Glutamatergic neuron (in vitro differentiated cells): ENCODE measurements at places on chromosomes 1 and 21. TPM values are rescaled to one million over a fixed set of nuclear protein-coding genes. Genes with fewer than 3 reads are reported as not detected.
A peak's percentile ranks its signal among the peaks of the same experiment; 100 is the strongest.

- H3K27me3 ChIP-seq = no peaks in the 10 kb centered on the region
- peaks cover 21% of the 10 kb centered on the region for H3K36me3 ChIP-seq
- H3K27ac ChIP-seq = no peak overlapping the region
- H3K4me3 ChIP-seq = no peak overlapping the region
- peaks cover 11% of the 10 kb centered on the region for H3K4me1 ChIP-seq
Measured at GRCh38 chr21:32325706-32326105, 27.1 kb downstream of the MRAP start.

- no peak for DNase-seq
- peaks cover 6% of the 10 kb centered on the region for H3K36me3 ChIP-seq
- no peak overlapping the region for H3K4me3 ChIP-seq
- no peak overlapping the region for H3K27ac ChIP-seq
- no peaks in the 10 kb centered on the region for H3K4me1 ChIP-seq
- no peaks in the 10 kb centered on the region for H3K27me3 ChIP-seq
Measured at GRCh38 chr1:183764981-183765380, 39.9 kb upstream of the RGL1 start.

GRCh38 chr1:203629507-203630082 lies 3.0 kb downstream of the ATP2B4 start:
- peaks cover 40% of the 10 kb centered on the region for H3K4me1 ChIP-seq
- H3K27me3 ChIP-seq = peaks cover 6% of the 10 kb centered on the region
- peak overlapping the region; percentile 92 for H3K4me3 ChIP-seq
- H3K27ac ChIP-seq = peak overlapping the region; percentile 52
- no peaks in the 10 kb centered on the region for H3K36me3 ChIP-seq

GRCh38 chr1:109391626-109392025 lies 6.1 kb downstream of the SORT1 start:
- no peak overlapping the region for H3K4me3 ChIP-seq
- no peaks in the 10 kb centered on the region for H3K36me3 ChIP-seq
- no peak for DNase-seq
- H3K27ac ChIP-seq = no peak overlapping the region
- H3K27me3 ChIP-seq = peaks cover 2% of the 10 kb centered on the region

GRCh38 chr1:219081943-219082925 lies 91.4 kb upstream of the LYPLAL1 start:
- H3K27ac ChIP-seq = no peak overlapping the region
- H3K27me3 ChIP-seq = no peaks in the 10 kb centered on the region
- no peak overlapping the region for H3K4me3 ChIP-seq
- DNase-seq = no peak

DNA sequence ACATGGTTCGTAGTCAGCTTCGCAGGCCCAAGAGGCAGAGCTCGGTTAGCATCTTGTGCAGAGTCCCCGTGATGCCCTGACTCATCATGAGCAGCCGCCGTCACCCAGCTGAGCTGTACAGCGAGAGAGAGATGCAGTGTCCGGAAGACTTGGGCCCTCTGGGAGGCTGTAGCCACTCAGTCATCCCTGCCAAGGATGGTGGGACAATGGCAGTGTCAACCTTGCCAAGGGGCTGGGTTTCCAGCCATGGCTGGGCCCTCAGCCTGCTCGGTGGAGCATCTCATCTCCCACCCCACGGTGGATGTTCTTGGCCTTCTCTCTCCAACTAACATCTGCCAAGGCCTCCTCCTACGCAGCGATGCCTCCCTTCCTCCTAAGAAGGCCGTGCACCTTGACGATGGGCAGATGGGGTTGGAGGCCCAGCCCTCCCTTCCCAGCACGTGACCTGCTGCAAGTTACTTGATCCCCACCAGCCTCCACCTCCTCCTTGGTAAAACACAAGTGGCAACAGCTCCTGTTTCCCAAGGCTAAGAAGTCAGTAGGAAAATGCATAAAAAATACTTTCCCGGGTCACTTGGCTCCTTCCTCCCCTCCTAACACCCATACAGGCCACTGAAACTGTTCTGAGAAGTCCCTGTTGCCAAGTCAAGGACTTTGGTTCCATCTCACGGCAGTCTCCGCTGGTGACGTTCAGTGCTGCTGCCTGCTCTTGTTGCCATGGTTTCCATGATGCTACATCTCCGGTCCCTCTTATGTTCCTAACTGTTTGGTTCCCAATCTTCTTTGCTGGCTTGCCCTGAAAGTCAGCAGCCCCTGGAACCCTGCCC lies 384.7 kb upstream of the VAMP3 start:
- peaks cover 24% of the 10 kb centered on the region for H3K4me1 ChIP-seq
- no peak for DNase-seq
- peak overlapping the region; percentile 79 for H3K27ac ChIP-seq
- H3K36me3 ChIP-seq = no peaks in the 10 kb centered on the region
- H3K4me3 ChIP-seq = peak overlapping the region; percentile 42

PDC gene
- total RNA-seq = not detected

DNA sequence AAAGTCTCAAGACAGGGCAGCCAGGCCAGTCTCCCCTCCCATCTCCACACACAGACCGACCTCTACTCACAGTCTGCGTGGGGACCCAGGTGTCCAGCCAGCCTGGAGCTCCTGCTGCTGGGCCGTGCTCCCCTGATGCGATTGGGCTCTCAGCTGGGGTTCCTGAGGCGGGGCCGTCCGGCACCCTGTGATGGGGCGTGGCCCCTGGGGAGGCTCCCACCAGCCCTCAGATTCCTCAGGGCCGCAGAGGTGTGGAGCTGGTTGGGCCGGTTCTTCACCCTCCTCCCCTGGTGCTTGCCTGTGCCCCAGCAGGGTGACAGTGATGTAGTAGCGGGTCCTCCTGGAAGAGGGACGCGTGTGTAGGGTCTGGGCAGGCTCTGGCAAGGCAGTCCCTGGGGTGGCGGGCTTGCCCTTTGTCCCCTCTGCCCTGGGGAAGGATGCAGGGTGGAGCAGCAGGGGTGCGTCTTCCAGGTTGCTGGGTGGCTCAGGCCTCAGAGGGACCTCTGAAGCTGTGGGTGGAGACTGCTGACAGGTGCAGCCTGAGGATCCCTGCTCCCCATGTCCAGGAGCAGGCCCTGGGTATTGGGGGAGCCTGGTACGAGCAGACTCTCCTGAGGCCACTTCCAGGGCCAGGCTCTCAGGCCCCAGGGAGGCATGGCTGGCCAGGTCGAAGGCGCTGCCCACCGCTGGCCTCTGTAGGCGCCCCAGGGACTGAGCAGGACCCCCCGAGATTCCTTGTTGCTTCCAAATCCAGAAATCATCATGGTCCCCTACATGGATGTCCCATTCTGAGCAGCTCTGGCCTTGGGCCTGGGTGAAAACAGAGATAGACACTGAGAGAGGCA lies at the start of gene CRYBG2:
TSS of gene CRYBG2 (minus strand) at position 155 of the 845 bp plus-strand sequence. CDS start 7,473 bp downstream, outside the sequence.
- DNase-seq = no peak
- peaks cover 4% of the 10 kb centered on the region for H3K27me3 ChIP-seq
- no peak within 1 kb of the TSS for H3K4me3 ChIP-seq
- H3K36me3 ChIP-seq = no peaks in the 10 kb centered on the region
- H3K4me1 ChIP-seq = peaks cover 5% of the 10 kb centered on the region

- peaks cover 10% of the 10 kb centered on the region for H3K27me3 ChIP-seq
- H3K4me1 ChIP-seq = peaks cover 17% of the 10 kb centered on the region
- H3K27ac ChIP-seq = peak overlapping the region; percentile 79
- no peak for DNase-seq
- H3K4me3 ChIP-seq = peak overlapping the region; percentile 42
Measured at GRCh38 chr1:21666576-21667320, 2.4 kb downstream of the RAP1GAP start.

ANGPTL3 gene
- total RNA-seq = not detected

CYP4Z1 gene
- total RNA-seq = not detected

DNA sequence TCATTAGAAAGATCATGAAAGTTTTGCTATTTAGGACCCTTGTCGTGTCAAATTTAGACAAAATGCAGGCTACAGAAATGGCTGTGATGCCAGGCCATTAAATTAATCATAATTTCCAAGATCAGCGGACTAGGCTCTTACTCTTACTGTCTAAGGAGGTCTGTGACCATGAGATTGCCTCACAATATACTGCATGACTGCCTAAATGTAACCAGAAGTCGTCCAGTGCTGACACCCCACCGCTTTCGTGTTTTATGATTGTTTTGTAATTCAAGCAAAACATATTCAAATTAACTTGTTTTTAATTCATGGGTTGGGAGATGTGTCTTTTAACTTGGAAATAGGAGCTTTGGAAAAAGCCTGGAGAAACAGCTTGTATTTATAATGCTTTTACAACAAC lies 947.5 kb downstream of the BRINP3 start:
- H3K4me3 ChIP-seq = no peak overlapping the region
- no peaks in the 10 kb centered on the region for H3K27me3 ChIP-seq
- no peaks in the 10 kb centered on the region for H3K36me3 ChIP-seq
- DNase-seq = no peak
